Mesendoderm (in vitro differentiated cells): ENCODE measurements at places on chromosomes 11 and 22.
A peak's percentile ranks its signal among the peaks of the same experiment; 100 is the strongest.

DNA sequence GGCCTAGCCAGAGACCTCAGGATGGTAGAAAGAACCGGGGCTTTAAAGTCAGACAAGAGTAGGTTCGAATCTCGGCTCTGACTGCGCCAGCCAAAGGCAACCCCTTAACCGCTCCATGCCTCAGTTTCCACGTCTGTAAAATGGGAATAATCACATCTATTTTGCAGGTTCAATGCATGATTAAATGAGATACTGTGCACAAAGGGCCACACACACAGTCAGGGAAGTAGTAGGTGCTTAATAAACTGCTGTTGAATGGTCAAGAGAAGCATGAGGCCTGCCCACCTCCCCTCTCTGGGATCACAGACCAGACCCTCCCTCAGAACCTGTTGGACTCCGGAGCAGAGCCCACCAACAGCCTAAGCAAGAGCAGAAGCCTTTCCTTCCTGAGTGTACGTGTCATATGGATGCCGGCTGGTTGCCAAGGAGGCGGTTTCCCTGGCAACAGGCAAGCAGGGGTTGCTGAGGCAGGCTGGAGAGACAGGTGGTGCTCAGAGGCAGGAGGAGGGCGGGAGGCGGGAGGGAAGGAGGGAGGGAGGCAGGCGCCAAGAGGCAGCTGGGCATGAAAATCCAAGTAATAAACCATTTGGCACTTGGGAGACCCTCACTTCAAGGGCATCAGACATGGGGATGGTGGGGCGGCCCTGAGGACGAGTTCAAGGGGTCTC is 43.9 kb downstream of the NFAM1 start:
- DNase-seq: peak; percentile 59

- no peak for DNase-seq
Measured at GRCh38 chr22:37275622-37276021, 6.7 kb upstream of the CYTH4 start.

- DNase-seq: no peak
Measured at GRCh38 chr11:44281151-44281550, 28.8 kb downstream of the ALX4 start.

DNA sequence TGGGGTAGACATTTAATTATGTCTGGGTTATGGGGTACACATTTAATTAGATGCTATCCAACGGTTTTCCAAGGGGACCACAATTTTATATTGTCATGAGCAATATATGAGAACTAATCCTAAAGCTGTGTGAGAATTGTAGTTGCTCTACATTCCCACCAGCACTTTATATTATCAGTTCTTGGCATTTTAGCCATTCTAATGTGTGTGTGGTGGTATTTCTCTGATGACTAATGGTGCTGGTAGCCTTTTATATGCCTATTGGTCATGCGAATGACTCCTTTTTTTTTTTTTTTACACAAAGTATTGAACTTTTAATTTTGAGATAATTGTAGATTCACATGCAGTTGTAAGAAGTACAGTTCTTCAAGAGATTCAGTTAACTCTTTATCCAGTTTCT is 26.2 kb downstream of the TMEM135 start:
- no peak for DNase-seq

DNA sequence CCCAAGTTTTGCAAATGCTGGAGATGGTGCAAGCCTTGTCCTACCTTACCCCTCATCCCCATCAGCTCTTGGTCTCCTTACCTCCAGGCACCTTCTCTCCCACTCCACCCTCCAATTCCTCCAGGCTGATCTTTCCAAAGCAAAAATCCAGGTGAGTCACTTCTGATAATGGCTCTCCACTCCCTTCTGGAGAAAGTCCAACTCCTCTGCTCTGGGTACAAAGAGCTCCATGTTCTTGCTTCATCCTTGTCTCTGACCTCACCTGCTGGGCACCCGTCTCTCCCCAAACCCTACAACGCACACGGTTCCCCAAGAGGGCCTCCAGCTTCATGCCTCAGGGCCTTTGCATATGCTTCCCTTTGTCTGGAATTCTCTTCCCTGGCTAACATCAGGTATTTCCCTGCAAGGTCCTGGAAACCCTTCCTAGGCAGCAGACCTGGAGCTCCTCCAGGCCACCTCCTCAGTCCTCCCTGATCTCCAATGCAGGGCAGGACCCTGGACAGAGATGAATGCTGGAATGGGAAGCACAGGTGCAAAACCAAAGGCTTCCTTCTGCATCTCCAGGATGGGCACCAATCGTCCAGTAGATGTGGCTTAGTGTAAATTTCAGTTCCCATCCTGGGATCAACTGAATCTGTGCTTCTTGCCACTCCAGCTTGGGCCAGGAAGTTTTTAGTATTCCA is 22.7 kb downstream of the IFT27 start:
- peak; percentile 19 for DNase-seq

GRCh38 chr11:12292766-12293165 is 84.6 kb upstream of the PARVA start:
- DNase-seq: no peak
